Skin of body (tissue), 3 donors: ENCODE measurements at places on chromosomes 4 and X. TPM values are rescaled to one million over a fixed set of nuclear protein-coding genes. Genes with fewer than 3 reads are reported as not detected.

The FABP2 gene
- total RNA-seq: not detected

The SETD7 gene
- total RNA-seq: 47.2 TPM

The GPRASP1 gene
- 12.4 TPM for total RNA-seq

The WAS gene
- total RNA-seq: 5.6 TPM
